Muscle of arm (tissue), 14 donors: ENCODE measurements at places on chromosomes 1 and 21.

GRCh38 chr1:192945390-192946130 is 113.6 kb downstream of the UCHL5 start:
- DNase-seq: no peak

- DNase-seq: no peak
Observed at GRCh38 chr1:23444596-23445390, 20.2 kb upstream of the TCEA3 start.

DNA sequence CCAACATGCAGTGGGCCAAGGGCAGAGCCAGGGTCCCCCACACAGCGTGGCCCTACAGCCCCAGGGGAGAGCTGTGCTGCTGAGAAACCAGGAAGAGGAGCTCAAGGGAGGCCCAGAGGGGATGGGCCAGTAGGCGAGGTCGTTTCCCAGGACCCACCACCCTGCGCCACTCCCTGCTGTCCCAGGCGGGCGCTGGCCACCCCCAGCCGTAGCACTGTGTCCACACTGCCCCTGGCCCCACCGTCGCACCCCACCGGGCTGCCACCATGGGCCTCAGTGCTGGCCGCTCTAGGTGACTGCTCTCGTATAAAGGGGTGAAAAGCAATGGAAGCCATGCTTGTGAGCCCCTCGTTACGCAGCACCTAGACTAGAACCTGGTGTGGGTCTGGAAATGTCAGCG is 22.4 kb downstream of the NADK start:
- no peak for DNase-seq

DNA sequence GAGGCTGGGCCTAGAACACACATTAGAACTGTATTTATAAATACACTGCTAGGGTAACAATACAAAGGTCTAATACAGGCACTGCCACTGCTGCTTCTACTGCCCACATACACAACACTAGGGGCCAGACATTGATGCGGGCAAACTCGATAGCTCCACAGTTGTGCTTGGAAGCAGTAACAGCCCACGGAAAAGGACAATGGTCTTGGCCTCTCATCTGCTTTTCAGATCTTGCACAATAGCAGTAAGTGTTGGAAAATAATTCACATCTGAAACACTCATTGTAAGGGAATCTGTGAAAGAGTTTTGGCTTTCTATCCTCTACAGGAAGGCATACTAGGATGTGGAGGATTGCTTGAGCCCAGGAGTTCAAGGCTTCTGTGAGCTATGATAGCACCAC is 6.9 kb upstream of the SPOCD1 start:
- DNase-seq: no peak

DNA sequence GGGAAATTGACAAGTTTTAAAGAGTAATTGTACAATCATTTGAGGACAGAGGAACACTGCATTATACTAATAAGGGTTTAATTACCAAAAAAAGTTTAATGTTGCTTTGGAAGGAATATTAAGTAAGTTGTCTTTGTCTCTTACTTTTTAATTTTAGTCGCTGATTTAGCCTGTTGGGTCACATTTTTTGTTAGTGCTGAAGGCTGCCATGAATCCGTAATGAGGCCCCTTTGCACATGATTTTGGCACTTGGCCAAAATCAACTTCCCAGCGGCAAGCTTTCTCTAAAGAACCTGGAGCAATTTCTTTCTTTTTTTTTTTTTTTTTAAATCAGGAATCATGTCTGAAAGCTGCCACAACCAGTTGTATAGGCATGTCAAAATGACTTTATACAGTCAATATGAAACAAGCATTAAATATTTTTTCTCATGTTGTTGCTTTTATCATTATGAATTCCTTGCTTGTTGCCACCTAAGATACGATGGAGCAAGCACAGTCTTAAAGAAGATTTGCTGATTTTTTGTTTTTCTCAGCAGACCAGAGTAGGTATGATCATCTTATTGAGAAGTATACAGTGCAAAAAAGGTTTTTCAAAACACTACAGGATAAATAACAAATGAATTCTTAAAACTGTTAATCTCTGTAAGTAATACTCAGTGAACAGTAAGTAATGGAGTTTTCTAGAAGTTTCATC is 690.4 kb downstream of the USP25 start:
- DNase-seq: peak; percentile 88

- no peak for DNase-seq
Observed at GRCh38 chr1:246789454-246790339, 65.5 kb downstream of the SCCPDH start.

DNA sequence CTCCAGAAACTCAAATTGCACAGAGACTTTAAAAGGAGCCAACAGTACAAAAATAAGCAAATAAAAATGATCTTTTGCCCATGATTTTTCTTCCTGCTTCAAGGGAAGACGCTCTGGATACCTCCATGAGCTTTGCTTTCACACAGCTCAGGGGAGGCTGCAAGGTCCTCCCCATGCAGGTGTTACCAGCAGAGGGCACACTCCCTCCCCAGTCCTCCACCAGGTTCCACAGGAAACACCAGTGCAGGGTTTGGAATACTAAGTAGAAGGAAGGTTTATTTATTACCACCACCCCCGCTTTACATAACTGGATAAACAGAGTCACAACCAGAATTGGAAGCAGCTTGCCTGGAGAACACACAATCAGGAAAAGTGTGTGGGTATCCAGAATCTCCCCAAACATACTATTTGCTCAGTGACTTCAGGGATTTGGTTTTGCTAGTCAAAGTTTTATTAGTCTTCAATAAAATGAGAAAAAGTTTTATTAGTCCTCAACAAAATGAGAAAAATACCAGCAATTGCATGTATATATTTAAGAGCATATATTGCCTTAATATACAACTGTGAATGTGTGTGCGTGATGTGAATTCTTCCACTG is 37.3 kb downstream of the HSD3B1 start:
- DNase-seq: no peak

- no peak for DNase-seq
Observed at GRCh38 chr1:35447278-35447677, 109.9 kb downstream of the KIAA0319L start.

DNA sequence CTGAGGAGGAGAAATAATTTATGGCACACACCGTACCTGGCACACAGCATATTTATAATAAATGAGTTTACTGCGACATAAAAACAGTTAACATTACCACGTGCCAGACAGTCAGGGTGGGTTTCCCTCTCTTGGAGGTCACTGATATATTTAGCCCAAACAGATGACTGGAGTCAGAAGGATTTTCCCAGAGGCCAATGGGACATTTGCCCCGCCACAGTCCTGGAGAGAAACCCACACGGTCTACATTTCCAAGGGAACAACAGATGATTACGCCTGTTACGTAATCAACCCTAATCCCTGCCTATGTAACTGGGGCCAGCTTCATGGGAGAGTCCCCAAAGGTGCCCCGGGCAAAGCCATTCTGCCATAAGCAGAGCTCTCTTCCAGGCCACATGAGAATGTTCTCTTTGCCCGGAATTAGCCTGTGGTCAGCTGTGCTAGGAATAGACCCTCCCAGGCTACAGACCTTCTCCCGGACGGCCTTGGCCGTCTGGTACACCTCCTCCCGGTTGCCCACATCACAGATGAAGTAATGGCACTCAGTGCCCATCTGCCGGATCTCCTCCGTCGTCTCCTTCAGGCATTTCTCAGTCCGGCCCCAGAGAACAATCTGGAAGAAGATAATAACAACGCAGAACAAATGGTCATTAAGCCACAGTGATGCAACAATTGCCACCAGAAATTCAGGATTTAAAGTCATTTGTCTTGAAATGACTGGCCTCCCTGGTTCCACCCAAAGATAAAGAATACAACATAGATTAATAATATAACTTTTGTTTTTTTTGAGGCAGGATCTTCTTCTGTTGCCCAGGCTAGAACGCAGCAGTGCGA is 37.7 kb downstream of the DHRS3 start:
- DNase-seq: no peak

DNA sequence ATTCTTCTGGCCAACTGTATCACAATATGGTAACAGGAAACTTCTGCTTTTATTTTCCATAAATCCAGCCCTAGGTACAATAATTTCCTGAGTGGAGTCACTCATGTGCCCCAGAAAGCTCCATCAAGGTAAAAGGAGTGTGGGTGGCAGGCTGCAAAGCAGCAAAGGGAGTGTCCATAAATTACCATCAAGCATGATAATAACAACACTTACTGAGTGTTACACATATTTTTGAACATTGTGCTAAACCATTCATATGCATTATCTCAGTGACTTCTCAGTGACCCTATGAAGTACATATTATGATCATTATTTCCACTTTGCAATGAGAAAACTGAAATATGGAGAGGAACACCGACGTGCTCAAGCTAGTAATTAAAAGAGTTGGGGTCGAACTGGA is 149.2 kb upstream of the PLXNA2 start:
- no peak for DNase-seq

GRCh38 chr1:49576327-49576901 is 447.3 kb downstream of the AGBL4 start:
- no peak for DNase-seq

GRCh38 chr21:42466700-42467099 is 29.3 kb downstream of the RSPH1 start:
- DNase-seq: no peak

DNA sequence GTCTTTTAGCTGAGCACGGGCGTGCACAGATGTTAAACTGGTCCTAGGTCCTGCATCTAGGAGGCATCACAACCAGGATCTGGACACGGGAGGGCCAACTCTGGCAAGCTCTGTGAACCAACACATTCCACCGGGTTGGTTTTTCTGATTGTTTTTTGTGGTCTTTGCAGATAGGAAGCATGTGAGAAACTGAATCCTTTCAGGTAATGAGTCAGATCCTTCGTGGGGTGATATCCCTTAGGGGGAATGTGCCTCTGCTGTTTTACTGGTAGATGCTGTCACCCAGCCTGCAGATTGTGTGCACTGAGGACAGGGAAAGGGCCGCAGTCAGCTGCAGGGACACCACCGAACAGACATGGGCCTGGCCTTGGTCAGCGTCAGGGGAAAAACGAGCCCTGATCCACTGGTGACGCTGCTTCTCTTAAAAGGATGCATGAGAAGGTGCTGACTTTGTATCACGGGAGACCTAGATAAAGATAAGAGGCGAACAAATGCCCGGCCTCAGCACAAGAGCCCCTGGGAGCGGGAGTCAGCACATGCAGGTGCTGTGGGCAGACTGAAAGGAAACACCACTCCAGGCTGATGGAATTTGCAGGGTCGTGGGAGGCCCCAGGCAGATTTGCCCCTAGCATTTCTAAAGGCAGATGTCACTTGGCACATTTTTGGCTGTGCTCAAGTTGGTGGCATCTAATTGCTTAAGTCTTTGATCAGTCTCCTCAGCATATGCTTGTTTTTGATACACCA is 51.1 kb downstream of the DOP1B start:
- no peak for DNase-seq

DNA sequence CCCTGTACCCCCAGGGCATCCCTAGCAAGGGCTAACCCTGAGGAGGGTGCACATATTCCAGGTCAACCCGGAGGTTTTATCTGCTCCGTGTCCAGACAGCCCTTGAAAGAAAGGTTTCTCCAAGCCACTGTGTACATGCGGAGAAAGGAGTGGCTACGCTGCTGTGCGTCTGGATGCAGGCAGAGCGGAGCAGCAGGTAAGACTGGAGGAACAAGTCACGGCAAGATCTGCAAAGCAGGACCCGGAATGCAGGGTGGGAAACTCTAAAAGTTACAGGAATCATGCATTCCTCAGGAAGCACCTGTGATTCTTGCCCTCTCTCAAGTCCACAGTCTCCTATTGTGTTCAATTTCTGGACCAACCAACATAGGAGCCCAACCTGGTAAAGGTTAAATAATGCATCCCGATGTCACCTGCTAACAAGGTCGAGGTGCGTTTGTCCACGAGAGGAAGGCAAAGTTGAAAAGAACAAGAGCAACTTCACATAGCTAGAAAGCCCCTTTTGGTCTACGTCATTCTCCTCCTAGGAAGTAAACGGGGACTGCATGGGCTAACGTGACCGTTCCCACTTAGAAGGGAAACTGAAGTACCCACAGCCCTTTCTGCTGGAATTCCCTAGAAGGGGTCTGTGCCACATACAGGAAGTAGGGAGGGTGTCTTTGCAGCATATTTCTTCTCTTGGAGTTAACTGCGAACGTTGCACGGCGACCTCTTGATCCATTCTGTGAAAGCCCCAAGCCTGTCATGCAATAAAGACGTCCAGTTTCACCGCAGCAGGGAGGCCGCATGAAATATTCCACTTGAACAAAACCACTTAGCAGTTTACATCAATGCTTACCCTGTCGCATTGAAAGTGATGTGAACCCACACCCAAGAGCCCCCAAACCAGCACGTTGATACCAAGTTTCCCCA is 5.8 kb downstream of the TIAM1 start:
- no peak for DNase-seq

GRCh38 chr1:191953526-191953925 is 204.7 kb upstream of the RGS18 start:
- no peak for DNase-seq

DNA sequence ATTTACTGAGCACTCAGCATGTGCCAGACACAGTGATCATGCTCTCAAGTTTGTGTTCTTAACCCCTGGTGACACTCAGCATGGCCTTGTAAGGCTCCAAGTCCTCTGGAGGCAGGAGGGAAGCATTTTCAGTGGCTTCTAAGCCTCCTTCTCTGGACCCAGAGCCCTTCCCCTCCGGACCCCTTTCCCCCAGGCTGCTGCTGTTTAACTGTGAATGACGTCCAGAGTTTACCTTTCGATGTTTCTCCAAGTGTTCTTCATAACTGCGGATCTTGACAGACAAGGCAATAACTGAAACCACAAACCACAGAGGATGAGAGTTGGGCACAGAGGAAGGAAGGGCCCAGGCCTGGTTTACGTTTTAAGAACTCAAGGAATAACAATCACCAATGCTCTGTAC is 6.5 kb downstream of the MRPS15 start:
- no peak for DNase-seq

- DNase-seq: no peak
Observed at GRCh38 chr1:21284206-21285054, 5.8 kb downstream of the ECE1 start.

- no peak for DNase-seq
Observed at GRCh38 chr21:41418956-41419680, 6.9 kb upstream of the MX1 start.

DNA sequence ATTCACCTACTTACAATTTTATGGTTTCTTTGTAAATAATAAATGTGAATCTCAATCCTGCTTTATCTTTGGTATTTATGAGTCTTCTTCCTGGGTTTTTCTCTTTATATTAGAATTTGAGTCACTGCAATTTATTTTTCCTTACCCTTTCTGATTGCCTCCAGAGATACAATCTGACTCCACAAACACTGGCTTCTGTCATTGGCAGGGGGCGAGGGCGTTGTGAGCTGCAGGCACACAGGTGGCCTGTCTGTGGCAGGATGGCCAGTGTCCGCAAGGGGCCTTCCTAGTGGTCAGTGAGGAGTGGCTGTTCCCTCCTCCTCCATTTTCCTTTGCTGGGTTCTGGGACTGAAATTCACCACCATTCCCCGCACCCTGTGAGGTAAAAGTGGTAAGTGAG is 2.0 kb upstream of the MTARC1 start:
- no peak for DNase-seq

- DNase-seq: peak; percentile 60
Observed at GRCh38 chr1:101236516-101237228, at the start of gene S1PR1. TSS of gene S1PR1 (plus strand) at chr1:101237019. CDS start at chr1:101238985, 1,966 bp downstream.

DNA sequence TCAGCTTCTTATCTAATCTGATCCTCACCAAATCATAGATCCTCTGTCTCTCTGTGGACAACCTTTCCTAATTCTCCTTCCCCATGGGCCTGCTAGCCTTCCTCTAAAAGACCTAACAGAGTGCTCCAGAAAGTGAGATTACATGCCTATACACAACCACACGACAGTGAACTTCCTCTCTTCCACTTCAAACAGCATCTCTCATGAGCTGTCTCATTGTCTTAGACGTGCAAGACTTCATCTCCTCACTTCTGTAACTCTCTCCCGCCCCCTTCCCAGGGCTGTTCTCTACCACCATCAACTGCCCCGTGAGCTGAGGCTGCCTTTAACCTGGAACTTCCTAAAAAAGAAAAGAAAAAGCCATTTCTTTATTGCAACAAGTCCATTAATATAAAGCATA is 14.1 kb upstream of the A3GALT2 start:
- DNase-seq: no peak
